NCI-H446 treated with DMSO at 0.1 percent for 48 hours (cell line): ENCODE measurements at places on chromosomes 1 and 21.

DNA sequence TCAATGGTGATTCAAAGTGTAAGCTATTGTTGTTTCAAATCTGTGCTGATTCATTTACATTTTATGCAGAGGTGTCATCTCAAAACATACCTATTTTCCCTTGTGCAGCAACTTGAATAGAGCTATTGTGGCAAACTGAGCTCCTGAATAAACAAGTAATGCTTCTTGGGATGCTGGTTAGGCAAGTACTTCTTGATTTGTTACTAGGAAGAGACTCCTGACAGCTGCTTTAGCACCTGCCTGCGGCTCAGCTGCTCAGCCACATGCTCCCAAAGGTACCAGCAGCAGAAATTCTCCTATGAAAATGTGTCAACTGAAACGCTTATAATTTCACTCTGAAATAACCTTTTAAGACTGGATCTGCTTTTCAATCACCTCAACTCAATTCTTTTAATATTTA lies 352.3 kb downstream of the RYR2 start:
- DNase-seq, result no peak

DNA sequence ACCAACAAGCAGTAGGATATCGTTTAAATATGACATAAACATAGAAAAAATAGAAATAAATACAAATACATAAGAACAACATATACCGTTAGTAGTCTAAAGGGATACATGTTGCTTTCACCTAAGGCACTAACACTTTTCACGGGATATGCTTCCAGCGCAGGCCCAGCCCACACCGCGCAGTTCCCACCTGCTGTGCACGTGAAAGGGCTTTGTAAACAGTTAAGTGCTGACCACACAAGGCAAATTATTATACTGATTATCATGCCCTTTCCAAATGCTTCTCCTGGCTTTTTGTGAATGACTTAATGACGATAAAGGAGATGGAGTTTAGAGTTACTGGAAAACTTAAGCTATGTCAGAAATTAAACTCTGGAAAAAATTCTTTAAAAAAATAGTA lies 11.3 kb upstream of the IL22RA1 start:
- no peak for DNase-seq

GRCh38 chr1:21149430-21149854 lies 27.3 kb downstream of the EIF4G3 start:
- DNase-seq, result peak; percentile 6

- no peak for DNase-seq
Measured at GRCh38 chr21:39347537-39347936, 1.4 kb downstream of the HMGN1 start.

DNA sequence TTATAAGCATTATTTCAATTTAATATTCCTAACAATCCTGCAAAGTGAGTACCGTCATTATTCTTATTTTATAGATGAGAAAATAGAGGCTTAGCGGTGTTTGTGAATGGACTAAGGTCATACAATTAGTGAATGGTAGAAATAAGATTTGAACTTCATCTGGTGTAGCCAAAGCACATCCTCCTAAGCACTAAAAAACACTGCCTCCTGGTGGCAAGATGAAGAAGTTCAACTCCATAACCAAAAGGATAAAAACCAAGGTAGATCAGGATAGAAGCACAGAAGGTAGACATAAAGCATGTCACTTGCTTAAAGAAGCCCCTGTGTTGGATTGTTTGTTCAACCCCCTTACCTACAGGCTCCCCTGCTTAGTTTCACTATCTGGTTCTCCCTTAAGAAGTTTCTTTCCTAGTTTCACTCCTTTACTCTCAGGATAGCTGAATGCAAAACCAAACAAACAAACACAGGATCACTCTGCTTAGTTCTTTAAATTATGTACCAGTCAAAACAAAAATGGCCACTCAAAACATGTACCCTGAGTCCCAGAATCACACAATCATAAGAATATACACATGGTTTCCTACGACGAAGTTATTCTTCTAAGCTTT lies 12.7 kb upstream of the AIM2 start:
- DNase-seq, result no peak

- no peak for DNase-seq
Measured at GRCh38 chr1:212153635-212154034, 118.1 kb downstream of the DTL start.

- DNase-seq, result no peak
Measured at GRCh38 chr1:91176250-91176649, 154.4 kb upstream of the ZNF644 start.

GRCh38 chr1:206021626-206022365 lies 1.9 kb downstream of the CTSE start:
- DNase-seq, result no peak

DNA sequence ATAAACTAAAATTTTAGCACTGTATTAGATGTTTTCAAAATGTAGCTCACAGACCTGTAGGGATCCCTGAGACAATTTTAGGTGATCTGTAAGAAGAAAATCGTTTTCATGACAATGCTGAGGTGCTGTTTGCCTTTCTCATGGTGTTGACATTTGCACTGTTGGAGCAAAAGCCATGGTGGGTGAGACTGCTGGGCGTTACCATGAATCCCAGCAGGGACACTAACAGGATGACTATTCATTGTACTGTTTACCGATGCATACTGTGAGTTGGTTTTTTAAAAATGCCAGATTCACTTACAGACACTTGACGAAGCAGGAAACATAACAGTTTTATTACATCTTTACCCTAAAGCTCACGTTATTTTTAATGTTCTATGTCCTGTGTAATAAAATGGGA lies 468.5 kb downstream of the PCP4 start:
- DNase-seq, result no peak

DNA sequence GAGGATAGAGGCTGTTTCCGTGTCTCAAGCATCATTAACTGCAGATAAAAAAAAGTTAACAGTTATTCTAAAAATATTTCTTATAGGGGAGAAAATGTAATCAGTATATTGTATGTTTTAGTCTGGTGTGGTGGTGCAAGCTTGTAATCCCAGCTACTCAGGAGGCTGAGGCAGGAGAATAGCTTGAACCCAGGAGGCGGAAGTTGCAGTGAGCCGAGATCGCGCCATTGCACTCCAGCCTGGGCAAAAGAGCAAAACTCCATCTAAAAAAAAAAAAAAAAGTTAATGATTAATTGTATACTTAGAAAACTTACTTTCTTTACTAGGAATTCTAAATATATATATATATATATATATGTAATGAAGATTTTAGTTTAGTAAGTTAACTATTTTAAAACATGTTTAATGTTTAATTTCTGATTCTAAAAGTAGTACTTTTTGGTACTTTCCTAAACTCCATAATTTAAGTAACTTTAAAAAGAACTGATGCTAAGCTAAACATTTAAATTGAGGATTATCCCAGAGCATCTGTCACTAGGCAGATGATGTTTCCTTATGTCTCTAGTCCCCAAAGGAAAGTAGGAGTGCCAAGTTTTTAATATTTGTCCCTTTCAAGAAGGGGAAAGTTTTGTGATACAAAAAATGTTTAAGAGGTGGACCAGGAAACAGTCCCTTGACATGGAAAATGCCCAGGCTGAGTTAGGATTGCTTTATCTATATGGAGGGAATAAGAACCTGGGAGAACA lies 66.3 kb downstream of the DYRK1A start:
- no peak for DNase-seq

DNA sequence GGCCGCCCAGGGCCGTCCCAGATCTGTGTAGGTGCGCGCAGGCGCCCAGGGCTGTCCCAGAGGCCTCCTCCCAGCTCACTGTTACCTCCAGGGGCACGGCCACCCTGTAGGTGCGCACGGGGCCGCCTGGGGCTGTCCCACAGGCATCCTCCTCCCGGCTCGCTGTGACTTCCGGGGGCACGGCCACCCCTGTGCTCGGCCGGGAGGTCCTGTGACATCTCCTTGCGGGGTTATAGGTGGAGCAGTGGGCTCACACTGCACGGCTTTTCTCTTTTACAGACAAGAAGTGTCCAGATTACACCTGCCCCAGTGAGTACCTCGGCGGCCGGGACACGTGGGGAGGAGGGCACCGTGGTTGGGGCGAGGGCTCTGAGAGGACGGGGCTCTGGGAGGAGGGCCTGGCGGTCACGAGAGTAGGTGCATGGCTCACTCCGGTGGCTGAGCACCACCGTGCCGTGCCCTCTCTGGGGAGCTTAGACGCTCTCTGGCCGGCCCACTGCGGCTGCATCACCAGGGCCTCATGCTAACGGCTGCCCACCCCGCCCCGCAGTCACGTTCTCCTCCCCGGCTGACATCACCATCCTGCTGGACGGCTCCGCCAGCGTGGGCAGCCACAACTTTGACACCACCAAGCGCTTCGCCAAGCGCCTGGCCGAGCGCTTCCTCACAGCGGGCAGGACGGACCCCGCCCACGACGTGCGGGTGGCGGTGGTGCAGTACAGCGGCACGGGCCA lies 21.4 kb downstream of the COL6A1 start:
- no peak for DNase-seq

- no peak for DNase-seq
Measured at GRCh38 chr1:229148743-229149142, 122.2 kb upstream of the RAB4A start.

GRCh38 chr1:178055779-178056471 lies 38.0 kb upstream of the RASAL2 start:
- no peak for DNase-seq

GRCh38 chr1:210691039-210691610 lies 362.4 kb downstream of the HHAT start:
- no peak for DNase-seq

GRCh38 chr1:7389906-7390603 lies 381.0 kb upstream of the VAMP3 start:
- no peak for DNase-seq

GRCh38 chr1:68495968-68496679 lies 758 bp downstream of the DEPDC1 start:
- DNase-seq, result peak; percentile 18

- no peak for DNase-seq
Measured at GRCh38 chr1:6802893-6803292, 17.6 kb downstream of the CAMTA1 start.

GRCh38 chr1:179151908-179152682 lies 70.2 kb downstream of the TOR3A start:
- DNase-seq, result no peak

GRCh38 chr1:25973610-25974321 lies 24.1 kb downstream of the PAFAH2 start:
- no peak for DNase-seq

DNA sequence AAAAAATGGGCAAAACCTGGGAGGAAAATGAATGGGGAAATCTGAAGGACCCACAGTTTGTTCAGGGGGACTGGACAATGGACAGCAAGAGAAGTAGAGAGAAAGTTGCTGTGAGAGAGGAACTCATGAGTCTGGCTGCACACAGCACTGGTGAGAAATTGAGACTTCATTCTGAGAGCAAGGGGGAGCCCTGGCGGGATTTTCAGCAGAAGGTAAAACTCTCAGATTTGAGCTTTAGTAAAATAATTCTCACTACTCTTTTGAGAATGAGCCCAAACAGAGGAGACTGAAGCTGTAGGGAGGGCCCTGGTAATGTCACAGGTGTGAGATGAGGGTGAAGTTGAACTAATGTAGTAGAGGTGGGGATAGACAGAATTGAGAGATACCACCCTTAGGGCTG lies 438.6 kb downstream of the OMA1 start:
- no peak for DNase-seq

- peak; percentile 42 for DNase-seq
Measured at GRCh38 chr1:210448297-210448892, 119.7 kb downstream of the HHAT start.

DNA sequence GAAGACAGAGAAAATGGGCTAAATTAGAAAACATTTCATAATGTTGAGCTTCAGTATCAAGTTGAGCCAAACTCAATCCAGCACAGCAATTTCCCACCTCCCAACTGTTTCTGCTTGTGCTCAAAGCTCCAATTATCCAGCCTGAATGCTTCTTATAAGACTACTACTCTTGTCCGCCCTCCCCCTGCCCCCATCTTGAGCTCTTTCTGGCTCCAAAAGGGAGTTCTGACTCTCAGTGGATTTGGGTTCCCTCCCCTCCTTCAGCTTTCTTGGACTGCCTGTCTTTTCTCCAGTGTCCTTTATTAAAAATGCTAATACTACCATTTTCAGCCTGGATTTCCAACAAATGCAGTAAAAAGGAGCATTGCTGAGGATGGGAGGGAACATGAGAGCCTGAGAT lies 174.8 kb downstream of the ASTN1 start:
- DNase-seq, result no peak

DNA sequence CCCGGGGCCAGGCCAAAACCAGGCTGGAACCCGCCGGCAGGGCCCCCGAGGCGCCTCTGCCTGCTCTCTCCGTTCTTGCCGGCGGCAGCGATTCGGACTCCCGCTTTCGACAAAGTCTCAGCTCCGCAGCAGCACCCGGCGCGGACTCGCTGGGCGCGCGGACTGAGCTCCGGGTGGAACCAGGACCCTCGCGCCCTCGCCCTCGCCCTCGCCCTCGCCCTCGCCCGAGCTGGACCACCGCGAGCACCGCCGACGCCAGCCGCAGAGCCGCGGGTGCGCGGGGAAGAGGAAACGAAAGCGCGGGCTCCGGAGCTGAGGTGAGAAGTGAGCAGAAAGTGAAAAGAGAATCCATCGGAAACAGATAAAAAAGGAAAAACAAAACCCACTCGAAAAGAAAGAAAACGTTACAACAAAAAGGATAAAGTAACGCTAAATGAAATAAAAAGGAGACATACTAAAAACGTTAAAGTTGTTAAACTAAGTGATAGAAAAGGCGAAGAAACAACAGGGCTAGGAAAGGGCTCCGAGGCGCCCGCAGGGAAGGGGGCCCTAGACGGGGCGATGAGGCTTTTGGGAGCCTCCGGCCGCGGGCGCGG lies 64.9 kb downstream of the MEF2D start:
- DNase-seq, result no peak

DNA sequence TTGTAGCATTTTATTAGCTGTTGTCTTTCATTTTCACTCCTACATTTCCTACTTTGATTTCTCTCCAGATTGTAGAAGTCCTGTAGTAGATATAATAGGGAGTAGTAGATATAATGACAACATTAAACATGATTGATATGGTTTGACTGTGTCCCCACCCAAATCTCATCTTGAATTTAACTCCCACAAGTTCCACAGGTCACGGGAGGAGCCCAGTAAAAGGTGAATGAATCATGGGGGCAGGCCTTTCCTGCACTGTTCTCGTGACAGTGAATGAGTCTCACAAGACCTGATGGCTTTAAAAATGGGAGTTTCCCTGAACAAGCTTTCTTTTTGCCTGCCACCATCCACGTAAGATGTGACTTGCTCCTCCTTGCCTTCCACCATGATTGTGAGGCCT lies 7.5 kb upstream of the PRDX6 start:
- no peak for DNase-seq

- DNase-seq, result no peak
Measured at GRCh38 chr1:51966559-51966958, 23.9 kb downstream of the RAB3B start.

GRCh38 chr1:983798-984475 lies 2.0 kb upstream of the PERM1 start:
- DNase-seq, result no peak

GRCh38 chr1:232958067-232958466 lies 7.7 kb downstream of the NTPCR start:
- DNase-seq, result no peak

DNA sequence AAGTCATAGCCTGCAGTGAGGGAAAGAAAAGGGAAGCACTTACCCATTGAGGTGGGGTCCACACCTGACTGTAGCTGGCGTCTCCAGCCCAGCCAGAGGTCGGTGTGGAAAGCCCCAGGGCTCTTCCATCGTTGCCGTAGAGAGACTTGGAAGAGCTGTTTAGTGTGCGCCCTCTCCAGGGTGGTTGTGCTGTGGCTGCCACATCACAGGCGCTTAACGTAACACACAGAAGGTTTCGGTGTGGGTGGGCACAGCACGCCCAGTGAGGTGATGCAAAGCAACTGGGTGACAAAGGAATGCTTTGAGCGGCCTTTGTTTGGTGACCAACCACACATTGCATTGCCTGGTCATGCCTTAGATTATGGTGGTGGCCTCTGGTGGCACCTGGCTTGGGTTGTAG lies 36.8 kb upstream of the KIF1B start:
- no peak for DNase-seq

- DNase-seq, result no peak
Measured at GRCh38 chr1:227450489-227450888, 112.9 kb upstream of the ZNF678 start.
